Stimulated activated CD8-positive, alpha-beta memory T cell treated with anti-CD3 and anti-CD28 coated beads, Interleukin-4, amount 100 ng/mL, for 1 hour (primary cell): ENCODE measurements at places on chromosomes 7 and 10.

- no peak for DNase-seq
Measured at GRCh38 chr7:1769286-1770200, 99.5 kb downstream of the ELFN1 start.

DNA sequence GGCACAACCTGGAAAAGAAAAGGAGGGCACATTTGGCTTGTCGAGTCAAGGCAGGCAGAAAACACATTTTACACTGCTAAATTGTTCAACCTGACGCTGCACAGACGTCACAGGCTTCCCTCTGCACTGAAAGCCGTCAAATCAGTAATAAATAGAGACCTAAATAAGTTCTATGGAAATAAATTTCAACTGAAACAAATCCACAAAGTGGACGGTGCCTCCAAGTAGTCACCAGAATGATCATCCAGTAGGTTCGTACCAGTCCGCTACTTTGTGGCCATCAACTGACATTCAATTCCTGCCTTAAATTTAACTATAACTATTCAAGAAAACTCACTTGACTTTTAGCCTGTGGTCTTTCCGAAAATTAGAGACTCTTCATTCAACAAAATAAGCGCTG lies 49.0 kb downstream of the NPVF start:
- DNase-seq, result no peak

- DNase-seq, result no peak
Measured at GRCh38 chr7:17086403-17086802, 204.6 kb upstream of the AGR3 start.

DNA sequence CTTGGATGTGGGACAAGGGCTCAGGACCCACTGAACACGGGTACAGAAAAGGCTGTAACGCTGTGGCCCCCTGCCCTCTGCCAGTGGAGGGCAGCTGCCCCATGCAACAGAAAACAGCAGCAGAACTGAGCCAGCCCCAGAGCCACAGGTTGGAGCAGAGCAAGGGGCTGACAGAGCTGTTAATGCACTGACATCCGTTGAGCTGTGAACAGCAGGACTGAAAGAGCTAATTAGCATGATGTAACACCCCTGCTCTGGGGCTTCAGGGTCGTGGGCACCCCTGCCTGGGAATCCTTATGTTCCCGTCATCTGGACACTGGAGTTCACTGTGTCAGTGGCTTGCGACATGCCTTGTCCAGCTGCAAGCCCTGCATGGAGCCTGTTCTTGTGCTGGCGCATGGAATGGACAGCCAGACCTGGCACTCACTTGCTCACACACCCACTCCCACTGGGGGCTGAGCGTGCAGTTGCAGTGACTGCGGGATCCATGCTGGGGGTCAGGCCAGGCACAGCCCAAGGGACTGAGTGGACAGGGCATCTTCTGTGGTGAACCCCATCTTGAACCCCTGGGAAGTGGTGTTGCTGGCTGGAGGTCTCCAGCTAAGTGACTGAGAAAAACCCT lies 293.7 kb downstream of the DNAJB9 start:
- no peak for DNase-seq

- DNase-seq, result no peak
Measured at GRCh38 chr10:63133821-63134557, 861 bp downstream of the NRBF2 start.

- no peak for DNase-seq
Measured at GRCh38 chr10:78846760-78847159, 222.0 kb upstream of the ZMIZ1 start.

DNA sequence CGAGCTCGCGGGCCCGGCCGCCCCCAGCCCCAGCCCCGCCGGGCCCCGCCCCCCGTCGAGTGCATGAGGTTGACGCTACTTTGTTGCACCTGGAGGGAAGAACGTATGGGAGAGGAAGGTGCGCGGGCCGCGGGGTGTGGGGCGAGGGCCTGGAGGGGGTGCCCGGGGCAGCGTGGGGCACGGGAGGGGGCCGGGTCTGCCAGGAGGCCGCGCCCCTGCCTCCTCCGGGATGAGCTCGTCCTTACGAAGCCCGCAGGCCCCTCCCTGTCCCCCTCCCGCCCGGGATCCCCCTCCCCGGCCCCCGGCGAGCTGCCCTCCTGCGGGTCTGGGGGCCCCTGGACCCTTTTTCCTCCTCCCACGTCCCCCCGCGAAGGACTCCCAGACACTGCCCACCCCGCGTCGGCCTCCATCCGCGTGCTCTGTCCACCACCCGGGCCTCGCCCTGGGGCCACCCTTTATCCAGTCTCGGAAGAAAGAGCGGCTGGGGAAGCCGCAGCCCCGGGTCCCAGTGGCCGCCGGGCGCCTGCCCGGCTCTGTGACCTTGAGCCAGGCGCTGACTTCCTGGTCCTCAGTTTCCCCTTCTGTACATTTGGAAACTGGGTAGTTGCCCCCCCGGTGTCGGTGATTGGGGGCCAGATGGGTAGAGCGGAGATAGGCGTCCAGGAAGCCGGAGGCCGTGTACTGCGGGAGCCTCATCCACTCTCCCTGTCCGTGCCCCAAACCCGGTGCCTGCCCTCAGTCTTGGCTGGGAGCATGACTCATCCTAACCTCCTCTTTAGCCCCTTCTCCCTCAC lies 521 bp downstream of the LIMK1 start:
- no peak for DNase-seq

GRCh38 chr10:108230478-108231170 lies 1066.1 kb upstream of the SORCS1 start:
- DNase-seq, result no peak

DNA sequence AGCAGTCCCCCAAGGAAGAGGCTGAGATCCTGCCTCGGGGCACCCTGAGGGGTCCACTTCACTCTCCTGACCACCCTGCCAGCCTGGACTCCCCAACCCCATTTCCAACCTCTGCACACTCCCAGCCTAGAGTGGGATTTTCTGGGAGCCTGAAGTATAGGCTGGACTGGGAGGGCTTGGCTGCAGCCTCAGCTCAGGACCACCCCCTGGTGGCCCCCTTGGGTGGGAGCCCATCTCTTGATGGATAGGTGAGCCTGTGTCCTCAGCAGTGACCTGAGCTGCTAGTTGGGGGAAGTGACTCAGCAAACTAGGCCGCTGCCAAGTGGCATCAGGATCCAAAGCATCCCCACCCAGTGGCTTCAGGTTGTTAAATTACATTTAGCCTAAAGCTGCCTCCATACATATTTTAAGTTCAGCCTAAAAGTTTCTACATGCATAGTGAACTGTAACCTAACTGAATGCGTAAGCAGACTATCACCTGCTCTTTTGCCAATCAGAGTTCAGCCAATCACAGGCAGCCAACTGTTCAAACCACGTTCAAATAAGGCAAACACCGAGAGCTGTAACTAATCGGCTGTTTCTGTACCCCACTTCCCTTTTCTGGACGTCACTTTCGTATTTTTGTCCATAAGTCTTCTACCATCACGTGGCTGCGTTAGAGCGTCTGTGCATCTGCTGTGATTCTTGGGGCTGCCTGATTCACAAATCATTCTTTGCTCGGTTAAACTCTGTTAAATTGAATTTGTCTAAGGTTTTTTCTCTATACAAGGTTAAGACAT lies 144.0 kb downstream of the PLPP4 start:
- DNase-seq, result no peak

- no peak for DNase-seq
Measured at GRCh38 chr10:103789771-103790201, 65.6 kb downstream of the SH3PXD2A start.

GRCh38 chr10:22849077-22849805 lies 78.6 kb upstream of the ARMC3 start:
- DNase-seq, result no peak

- DNase-seq, result no peak
Measured at GRCh38 chr10:125802131-125802530, 20.9 kb downstream of the UROS start.

DNA sequence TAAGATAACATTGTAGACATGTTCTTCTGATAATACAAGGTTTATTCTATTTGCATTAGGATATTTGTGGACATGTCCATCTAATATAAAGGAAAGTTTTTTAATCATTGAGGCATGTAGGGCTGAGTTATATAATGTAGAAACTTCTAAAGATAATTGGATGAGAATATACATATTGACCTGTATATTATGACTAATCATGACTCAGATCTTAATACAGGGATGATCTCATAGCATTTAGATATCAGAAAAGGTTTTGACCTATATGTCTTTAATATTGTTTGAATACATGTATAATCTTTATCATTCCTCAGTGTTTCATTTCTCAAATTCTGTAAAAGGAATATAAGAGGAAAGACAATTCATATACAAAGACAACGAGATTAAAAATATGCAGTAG lies 39.2 kb downstream of the CD36 start:
- no peak for DNase-seq

DNA sequence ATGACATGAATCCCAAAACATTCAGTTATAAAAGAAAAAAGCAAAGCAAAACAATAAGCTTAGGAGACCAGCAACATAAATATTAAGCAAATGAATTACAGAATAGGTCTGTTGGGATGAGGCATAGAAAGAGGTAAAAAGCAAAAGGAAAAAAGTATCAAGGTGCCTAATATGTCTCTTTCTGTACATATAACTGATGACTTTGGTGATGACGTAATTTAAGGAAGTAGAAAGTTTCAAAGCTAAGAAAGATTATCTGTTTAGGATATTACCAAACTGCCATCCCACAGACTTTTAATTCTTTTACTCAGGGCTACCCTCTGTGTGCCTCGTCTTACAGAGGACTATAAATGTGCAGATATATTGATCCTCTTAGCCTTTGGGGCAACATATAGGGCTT lies 1066.5 kb downstream of the SORCS3 start:
- no peak for DNase-seq

DNA sequence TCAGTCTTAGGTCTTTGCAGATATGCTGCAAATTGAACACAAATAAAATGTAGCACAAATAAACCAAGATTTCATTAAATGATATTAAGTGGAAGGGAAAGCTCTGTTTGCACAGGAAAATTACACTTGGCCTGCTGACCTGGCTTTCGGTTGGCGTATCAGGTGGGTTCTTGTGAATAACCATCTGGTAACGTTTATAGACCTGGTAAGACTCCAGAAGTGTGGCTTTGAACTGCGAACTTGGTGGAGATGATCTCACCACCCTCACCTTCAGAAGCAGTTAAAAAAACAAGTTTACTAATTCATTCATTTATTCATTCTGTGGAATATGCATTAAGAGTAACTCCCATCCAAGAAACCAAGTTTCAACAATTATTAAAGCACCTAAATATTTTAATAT lies 28.1 kb downstream of the ATE1 start:
- no peak for DNase-seq

- DNase-seq, result no peak
Measured at GRCh38 chr7:135843214-135843613, 94.6 kb upstream of the FAM180A start.

GRCh38 chr7:32479574-32480200 lies 10.5 kb downstream of the LSM5 start:
- DNase-seq, result no peak

- no peak for DNase-seq
Measured at GRCh38 chr10:28594406-28594805, 61.5 kb downstream of the WAC start.

DNA sequence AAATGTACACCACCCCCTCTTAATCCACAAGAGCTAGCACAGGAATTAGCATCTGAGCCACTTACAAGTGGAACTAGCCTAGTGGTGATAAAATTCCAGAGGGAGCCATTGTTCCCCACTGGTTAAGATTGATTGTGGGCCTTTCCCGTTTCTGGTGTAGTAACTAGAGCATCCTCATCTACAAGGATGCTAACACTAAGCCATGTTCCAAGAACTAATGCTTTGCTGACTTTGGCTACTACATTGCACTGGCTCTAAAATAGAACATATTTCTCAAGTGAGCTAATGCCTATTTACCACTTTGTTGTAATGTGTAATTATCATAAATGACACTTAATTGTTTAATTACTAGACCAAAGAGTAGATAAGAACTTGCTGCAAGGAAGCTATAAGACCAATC lies 143.7 kb downstream of the FZD1 start:
- DNase-seq, result no peak

DNA sequence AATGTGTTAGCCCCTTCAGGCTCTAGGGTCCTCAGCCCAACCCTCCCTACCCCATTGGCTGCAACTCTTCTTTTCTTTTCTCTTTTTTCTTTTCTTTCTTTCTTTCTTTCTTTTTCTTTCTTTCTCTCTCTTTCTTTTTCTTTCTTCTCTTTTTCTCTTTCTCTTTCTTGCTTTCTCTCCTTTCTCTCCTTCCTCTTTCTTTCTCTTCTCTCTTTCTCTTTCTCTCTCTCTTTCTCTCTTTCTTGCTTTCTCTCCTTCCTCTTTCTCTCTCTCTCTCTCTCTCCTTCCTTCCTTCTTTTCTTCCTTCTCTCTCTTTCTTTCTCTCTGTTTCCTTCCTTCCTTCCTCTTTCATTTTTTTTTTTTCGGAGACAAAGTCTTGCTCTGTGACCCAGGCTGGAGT lies 458.9 kb downstream of the TYW1 start:
- DNase-seq, result no peak

DNA sequence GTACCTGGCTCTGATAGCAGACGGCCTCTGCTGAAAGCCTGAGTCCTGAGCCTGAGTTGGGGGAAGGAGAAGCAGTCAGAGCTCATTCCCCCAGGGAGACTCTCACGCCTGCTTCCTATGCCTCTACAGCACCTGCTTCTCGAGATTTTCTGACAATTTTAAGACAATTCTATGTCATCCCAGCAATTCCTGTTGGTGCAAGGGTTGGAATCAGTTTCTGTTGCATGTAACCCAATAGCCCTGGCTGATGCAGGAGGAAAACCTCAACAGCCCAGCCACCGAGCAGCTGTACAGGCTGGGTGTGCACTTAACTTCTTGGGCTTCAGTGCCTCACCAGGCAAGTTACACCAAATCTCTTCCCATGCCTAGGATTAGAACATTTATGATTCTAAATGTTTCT lies 134.7 kb downstream of the GLI3 start:
- no peak for DNase-seq

GRCh38 chr10:60208676-60209269 lies 180.9 kb downstream of the ANK3 start:
- no peak for DNase-seq

DNA sequence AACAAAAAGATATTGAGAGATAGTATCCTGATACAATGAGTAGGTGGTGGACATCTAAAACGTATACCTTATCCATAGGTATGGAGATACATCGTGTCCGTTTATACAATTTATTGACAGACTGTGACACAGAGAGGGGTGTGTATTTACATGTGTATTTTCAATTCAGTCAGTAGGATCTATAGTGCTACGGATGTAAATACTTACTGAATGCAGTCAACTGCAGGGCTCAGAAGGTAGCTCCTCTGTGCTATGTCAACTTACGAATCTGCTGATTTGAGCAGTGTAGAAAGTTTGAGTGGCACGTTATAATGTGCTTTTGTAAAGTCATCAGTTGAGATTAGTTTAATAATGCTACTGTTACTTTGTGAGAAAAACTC lies 626 bp downstream of the ZNF804B start:
- DNase-seq, result no peak

DNA sequence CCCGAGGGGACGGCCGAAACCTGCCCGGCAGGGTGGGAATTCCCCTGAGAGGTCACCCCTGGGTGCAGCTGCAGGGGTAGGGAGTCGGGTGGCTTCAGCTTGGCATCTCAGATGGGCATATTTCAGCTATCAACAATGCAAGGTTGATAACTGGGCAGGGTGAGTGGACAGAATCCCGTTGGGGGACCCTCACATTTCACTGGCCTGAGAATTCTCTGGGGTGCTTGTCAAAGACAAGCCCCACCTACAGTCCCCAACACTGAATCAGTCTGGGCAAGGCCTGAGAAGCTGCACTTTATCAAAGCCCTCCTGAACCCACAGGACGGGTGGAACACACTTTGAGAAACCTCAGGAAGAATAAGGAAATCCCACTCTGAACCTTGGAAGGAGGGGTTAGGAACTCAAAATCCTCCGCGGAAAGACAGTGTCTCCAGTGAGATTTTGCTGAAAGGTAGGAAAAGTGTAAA lies 3.1 kb downstream of the RGS10 start:
- DNase-seq, result no peak

- DNase-seq, result no peak
Measured at GRCh38 chr10:14372606-14373005, 41.9 kb upstream of the FRMD4A start.
